ENCODE measurements at places on chromosomes 12 and 14.

DNA sequence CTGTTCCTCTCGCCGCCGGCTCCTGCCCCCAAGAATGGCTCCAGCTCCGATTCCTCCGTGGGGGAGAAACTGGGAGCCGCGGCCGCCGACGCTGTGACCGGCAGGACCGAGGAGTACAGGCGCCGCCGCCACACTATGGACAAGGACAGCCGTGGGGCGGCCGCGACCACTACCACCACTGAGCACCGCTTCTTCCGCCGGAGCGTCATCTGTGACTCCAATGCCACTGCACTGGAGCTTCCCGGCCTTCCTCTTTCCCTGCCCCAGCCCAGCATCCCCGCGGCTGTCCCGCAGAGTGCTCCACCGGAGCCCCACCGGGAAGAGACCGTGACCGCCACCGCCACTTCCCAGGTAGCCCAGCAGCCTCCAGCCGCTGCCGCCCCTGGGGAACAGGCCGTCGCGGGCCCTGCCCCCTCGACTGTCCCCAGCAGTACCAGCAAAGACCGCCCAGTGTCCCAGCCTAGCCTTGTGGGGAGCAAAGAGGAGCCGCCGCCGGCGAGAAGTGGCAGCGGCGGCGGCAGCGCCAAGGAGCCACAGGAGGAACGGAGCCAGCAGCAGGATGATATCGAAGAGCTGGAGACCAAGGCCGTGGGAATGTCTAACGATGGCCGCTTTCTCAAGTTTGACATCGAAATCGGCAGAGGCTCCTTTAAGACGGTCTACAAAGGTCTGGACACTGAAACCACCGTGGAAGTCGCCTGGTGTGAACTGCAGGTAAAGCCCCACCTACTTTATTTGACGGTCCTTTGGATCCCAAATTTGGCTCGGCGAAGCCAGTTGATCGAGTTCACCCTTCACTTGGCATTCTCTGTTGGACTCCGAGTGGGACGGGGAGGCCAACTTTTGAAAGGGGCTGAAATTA is 1.5 kb downstream of the WNK1 start:
- DNase-seq, result no peak

DNA sequence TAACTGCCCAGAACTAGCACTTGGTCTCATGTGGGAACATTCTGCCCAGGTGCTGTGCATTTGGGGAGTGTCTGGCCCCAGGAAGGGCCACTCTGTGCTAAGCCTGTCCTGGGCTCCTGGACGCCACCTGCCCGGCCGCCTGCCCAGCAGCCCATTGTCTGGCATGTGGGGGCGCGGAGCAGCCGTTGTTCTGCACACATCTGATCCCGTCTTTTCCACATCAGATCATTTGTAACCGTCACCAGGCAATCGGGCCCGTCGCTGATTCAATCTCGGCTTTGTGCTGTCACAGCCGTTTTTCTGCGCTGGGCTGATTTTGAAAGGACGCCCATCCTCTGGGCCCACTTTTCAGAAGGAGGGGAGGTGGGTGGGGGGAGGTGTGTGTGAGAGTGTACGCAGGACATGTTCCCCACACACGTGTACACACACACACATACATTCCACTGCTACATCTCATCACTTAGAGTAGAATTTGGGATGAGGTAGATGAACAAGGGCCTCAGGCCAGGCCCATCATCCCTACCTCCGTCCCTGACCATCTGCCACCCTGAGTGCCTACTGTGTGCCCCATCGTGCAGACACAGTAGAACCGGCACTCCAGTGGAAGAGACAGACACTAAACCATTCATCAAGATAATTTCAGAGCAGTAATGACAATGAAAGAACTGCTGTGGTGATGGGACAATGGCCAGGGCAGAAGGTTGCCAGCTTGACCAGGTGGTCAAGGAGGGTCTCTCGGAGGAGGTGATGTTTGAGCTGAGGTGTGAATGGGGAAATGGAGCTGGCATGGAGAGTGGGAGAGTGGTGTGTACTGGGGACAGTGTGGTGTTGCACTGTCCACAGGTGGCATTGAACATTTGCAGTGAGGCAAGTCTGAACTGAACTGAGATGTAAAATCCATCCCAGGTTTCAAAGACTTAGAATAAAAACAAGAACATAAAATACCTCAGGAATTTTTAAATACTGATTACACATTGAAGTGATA is 19.0 kb downstream of the FAM222A start:
- no peak for DNase-seq

DNA sequence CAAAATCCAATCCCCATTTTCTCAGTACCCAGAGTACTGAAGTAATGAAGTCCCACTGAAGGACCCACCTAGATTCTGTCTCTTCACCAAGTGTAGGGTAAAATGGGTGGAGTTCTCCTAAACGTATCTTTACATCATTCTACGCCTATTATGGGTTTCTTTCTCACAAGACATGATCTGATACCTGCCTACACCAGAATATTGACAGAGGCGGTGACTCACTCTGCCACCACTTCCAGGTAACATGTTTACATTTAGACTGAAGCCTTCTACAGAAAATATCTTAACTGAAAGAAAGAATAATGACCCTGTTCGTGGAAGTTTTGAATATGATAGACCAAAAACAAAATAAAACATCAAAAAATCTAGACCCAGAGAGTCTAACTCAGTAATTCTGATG is 89.8 kb downstream of the BTG1 start:
- no peak for DNase-seq

- no peak for DNase-seq
Measured at GRCh38 chr12:57454566-57455373, at the start of gene INHBE. Gene INHBE (plus strand): TSS chr12:57455307. CDS start chr12:57455537, 230 bp downstream.

DNA sequence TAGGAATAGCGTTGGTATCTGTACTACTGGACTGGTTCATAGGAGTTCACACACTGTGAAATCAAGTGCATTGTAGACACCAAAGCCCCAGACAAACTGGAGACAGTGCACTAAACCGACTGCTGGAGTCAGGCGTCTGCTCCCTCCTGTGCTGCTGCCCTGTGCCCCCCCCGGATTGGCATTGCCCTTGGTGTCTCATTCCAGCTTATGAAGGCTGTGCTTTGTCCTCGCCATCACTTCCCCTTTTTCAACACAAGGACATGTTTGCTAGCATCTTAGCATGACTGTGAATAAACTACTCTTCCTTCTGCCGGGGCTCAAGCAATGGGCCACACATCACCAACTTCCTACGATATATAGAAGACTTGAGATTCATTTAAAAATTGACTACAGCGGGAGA is 84.0 kb downstream of the TMCC3 start:
- DNase-seq, result no peak

GRCh38 chr12:77893918-77894317 is 63.2 kb downstream of the NAV3 start:
- DNase-seq, result no peak

- DNase-seq, result peak; percentile 4
Measured at GRCh38 chr12:91785655-91786498, 359.8 kb downstream of the BTG1 start.

GRCh38 chr14:95265106-95266094 is 54.3 kb downstream of the CLMN start:
- DNase-seq, result peak; percentile 46

DNA sequence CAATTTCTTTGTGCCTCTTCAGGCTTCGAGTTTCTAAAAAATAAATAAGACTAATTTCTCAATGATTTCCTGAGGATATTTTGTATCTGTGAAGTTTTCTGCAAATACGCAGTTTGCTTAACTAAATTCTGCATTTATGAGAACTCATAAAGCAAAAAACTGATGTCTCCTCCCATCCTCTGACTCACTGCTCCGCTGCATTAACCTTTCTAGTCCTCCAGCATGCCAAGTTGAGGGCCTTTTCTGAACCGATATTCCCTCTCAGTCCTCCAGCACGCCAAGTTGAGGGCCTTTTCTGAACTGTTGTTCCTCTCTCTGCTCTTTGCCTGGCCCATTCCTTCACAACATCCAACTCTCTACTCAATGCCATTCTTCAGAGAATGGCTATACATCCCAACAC is 3.2 kb downstream of the IPO8 start:
- DNase-seq, result no peak

DNA sequence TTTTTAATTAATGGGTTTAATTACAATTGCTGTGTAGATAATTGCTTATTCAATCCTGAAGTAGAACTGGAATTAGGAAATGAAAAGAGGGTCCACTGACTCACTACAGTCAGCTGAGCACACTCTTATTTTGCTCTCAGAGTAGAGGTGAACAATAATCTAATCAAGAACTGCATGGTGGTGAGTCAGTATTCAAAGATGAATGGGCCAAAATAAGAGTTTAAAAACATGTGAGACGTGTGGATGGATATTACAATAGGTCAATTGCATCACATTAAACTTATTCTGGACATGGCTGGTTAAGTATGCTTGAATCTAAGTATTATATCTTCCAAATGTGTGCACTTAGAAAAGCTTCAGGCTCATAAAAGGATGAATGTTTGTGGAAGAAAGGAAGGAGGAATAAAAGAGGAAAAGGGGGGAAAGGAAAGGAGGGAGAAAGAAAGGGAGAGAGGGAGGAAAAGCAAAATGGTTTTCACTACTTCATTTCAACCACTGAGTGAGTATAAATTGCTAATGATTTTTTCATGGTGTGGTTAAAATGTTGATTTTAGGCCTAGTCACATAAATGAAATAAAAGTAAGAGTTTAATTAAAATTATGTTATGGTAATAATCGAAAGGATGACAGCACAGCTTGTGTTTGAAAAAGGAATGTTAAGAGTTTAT is 27.0 kb upstream of the EEA1 start:
- DNase-seq, result no peak

- no peak for DNase-seq
Measured at GRCh38 chr12:98883231-98883630, 238.1 kb downstream of the APAF1 start.

GRCh38 chr14:97077253-97077653 is 280.1 kb downstream of the VRK1 start:
- DNase-seq, result no peak

DNA sequence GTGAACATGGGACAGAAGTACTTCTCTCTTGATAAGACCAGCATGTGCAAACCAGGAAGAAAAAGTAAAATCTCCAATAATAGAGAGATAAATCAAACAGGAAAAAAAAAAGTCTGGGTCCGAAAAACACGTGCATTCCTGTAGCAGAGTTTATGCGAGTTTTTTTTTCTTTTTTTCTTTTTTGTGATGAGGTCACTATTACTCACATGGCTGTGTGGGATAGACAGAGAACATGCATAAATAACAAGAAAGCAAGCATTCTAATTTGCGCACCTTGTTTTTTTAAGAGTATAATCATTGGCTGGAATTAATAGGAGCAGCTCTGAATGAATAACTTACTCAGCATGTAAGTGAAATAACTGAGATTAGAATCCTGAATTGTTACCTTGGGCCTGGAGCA is 91.9 kb upstream of the CPM start:
- no peak for DNase-seq

DNA sequence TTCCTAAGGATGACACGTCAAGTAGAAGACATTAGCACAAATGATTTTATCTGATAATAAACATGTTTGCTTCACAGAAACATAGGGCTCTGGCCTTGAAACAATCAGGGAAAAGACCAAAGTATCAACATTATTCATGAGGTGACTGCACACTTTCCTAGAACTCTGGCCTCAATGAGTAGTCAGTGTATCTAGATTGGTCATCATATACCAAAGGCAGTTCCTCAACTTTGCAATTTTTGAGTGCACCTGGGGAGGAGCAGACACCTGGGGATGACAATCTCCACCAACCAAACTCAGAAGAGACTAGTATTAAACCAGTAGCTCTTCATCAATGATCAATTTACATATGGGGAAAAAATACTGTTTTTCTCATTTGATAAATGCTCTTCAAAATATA is 4.5 kb downstream of the EDDM3A start:
- no peak for DNase-seq

- DNase-seq, result no peak
Measured at GRCh38 chr14:75484711-75485429, 37.4 kb upstream of the BATF start.

DNA sequence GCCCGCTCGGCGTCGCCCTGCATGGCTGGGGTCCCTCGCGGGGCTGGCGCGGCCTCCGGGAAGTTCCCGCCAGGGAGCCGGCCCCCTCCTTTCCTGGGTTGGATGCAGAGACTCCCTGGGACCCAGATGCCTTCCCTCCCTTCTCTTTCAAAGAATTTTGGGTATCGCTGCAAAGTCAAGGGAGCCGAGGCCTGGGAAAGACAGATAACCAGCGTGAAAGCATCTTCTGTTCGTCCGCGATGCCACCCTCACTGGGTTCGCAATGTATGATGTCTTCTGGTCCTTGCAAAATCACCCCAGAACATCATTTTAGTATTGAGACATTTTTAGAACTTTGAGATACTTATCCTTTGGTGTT is 451 bp downstream of the IRAK3 start:
- no peak for DNase-seq

GRCh38 chr12:6961695-6962284 is 8.7 kb downstream of the PHB2 start:
- peak; percentile 64 for DNase-seq

DNA sequence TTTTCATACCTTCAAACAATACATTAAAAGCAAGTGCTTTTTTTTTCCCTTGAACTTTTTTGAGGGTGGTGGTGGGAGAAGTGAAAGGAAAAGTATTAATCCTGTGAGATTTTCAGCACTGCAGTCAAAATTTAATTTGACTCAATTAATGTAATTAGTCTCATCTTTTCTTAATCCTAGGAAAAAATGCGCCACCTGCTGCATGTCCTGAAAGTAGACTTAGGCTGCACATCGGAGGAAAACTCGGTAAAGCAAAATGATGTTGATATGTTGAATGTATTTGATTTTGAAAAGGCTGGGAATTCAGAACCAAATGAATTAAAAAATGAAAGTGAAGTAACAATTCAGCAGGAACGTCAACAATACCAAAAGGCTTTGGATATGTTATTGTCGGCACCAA is 52.2 kb downstream of the SPATA7 start:
- no peak for DNase-seq

GRCh38 chr14:56087671-56088471 is 30.3 kb upstream of the PELI2 start:
- no peak for DNase-seq

GRCh38 chr12:132056951-132057350 is 87.2 kb downstream of the DDX51 start:
- no peak for DNase-seq

GRCh38 chr14:87045246-87045645 is 947.7 kb downstream of the GALC start:
- no peak for DNase-seq

GRCh38 chr12:75756771-75757170 is 245.4 kb upstream of the KRR1 start:
- no peak for DNase-seq

GRCh38 chr12:115325858-115326257 is 641.9 kb upstream of the TBX3 start:
- no peak for DNase-seq
